Adipocyte (in vitro differentiated cells): ENCODE measurements at places on chromosomes 16 and 17.

DNA sequence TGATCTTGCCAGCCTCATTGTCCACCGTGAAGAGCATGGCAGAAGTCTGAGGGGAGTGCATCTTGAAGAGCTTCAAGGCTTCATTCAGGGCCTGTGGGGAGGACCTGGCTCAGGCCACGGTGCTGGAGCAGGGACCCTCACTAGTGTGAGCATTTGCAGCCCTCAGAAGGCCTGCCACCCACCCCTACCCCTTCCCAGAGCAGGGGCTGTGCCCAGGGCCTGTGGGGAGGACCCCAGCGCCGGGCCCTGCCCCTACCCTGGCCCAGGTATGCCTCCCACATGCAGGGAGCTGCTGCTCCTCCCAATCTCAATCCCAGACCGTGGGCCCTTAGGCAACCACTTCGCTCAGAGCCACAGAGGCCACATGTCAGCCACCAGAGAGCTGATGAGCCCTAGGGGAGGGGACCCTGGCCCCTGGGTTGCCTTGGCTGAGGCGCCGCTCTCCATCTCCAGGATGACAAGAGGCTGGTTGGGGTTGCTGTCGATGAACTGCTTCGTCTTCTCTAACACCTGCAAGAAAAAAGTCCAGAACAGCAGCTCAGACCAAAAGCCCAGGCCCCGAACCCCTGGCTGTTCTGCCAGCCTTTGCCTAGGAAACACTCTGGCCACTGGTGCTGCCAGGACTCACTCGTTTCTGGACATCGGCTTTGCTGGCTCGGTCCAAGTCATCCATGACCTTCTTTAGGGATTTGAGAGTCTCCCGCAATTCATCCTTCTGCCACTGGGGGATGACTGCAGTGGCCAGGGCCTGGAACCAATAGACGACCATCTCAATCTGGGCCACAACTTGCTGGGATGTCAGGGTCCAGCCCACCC lies 1.8 kb upstream of the EXOSC6 start:
- DNase-seq: peak; percentile 68

DNA sequence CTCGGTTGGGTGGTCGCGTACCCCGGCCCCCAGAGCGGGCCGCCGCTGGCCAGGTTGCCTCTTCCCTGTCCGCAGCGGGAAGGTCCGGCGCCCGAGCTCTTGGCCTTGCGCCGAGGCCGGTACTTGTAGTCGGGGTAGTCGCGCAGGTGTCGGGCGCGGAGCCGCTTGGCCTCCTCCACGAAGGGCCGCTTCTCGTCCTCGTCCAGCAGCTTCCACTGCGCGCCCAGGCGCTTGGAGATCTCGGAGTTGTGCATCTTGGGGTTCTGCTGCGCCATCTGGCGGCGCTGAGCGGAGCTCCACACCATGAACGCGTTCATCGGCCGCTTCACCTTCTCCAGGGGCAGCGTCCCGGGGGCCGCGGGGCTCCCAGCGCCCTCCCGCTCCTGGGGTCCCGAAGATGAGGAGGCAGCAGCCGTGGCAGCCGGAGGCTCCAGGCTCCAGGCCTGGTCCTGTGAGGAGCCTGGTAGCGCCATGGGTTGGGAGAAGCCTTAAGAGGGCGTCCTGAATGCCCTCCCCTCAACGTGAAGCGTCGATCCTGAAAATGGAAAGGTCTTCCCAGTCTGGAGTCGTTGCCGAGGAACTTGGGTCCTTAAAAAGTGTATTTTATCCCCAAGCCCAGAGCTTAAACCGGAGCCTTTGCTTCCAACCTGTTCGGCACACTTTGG lies 558 bp downstream of the SOX15 start:
- peak; percentile 93 for DNase-seq

GRCh38 chr16:28285649-28286048 lies 6.7 kb upstream of the SBK1 start:
- DNase-seq: no peak

DNA sequence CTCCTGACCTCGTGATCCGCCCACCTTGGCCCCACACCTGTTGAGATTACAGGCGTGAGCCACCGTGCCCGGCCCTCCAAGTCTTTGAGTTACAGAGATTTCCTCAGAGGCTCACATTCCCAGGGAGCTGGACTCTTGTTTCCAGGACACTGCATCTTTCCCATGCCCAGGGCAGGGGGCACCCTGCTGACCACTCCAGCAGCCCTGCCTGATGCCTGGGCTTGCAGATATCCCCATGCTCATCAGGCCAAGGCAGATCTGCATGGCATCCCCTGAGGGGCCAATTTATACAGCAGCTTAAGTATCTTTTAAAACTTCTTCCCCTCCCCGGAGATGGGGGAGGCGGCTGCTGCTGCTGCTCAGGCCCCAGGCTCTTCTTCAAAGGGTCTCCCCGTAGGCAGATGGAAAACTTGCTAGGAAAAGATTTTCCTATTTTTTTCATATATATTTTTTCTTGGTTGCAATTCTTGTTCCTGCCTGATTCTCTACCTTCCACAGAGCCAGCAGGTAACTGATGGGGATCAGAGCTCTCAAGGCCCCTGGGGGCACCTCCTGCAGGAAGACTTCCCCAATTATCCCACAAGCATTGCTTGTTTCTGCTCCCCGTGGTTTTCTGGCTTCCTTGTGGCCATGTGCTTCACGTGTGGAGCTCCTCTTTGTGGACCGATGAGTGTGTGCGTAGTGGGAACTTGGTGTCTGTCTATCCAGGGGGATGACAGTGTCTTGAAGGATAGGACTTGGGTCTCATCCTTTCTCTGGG lies 102.2 kb upstream of the SDK2 start:
- DNase-seq: no peak

DNA sequence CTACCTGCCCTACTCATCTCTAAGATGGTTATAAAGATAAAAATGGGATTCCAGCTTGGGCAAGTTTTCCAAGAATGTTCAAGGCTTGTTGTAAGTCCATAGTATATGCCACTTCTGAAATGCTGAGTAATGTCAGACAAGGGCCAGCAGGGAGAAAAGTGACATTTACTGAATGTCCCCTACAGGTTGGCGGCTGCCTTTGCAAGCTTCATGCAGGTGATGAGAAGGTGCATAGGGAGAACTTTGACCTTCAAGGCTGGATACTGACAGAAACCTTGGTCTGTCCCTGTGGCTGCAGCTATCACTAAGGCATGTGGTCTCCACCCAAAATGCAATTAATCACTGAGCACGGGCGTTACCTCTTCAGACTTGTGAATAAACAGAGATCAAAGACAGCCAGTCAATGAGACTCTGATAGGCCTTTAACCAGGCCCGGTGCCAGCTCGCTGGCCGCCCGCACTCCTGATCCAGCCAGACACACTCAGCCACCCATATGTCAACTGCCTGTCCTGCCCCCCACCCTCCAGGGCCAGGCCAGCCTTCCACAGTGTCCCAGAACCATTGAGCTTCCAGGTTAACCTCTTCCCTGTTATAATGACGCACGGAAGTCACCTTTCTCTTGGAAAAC lies 26.8 kb upstream of the AXIN2 start:
- DNase-seq: no peak

DNA sequence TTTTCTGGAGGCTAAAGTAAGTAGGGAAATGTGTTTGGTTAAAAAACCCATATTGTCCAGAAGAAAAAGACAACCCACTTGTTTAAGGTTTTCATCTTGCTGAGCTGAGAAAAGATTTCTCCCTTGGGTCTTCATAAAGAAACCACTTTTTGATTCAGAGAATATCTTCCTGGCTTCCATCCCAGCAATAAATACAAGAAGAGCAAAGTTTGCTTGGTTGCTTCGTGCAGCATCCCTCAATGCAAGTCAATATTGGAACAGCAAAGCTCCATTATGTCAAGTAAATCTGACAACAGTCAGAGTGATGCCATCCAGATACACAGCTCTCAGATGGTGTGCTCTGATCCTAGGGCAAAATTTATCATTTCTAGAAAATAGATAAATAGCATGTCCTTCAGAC lies 118.9 kb upstream of the PIRT start:
- DNase-seq: no peak

DNA sequence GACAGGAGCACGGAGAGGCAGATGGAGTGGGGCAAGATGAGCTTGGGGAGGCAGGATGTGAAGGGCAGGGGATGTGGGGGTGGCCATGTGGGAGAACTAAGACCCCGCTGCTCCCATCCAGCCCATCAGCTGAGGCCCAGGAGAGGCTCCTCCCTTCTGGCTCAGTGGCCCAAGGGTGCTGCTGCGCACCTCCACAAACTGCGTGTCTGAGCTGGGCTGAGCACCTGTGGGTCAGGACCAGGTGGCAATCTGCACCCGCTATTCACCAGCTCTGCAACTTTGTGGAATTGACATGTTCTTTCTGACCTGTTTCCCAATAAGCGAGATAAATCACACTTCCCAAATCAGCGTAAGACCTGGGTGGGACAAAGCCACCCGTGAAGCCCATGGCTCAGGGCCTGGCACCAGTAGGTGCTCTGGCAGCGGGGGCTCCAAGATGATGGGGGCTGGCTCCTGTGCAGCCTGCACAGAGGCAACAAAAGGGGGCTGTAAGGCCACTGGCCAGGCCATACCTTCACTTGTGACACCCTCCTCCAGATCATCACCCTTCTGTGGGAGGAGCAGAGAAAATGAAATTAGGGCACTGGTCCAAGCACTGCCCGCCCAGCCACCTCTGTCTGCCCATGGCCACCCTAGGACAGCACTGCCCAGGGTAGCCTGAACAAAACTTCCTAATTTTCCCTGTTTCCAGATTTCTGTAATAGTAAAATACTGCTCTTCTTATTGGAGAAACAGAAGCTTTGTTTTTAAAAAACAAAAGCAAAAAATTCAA lies 11.7 kb upstream of the SREBF1 start:
- no peak for DNase-seq

DNA sequence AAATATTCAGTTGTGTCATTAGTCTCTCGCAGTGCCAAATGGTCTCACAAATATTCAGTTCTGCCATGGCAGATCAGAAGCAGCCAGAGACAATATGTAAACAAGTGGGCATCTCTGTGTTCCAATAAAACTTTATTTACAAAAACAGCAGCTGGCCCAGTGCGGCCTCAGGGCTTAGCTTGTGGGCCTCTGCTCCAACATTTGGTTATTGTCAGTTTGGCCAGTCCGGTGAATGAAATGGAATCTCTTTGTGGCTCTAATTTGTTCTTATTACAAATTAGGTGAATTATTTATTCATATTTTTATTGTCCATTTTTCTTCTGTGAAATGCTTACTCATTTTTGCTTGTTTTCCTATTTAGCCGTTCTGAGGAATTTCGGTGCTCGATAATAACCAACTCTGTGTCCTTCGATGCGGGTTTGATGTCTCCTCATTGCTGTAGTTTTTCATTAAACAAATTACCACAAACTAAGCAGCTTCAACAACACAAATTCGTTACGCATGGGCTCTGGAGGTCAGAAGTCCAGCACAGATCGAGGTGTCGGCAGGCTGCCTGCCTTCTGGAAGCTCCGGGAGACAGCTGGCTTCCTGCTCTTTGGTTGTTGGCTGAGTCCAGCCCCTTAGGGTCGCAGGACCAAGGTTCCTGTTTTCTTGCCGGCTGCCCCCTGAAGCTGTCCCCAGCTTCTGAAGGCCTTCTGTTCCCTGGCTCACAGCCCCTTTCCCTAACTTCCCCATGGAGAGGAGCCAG lies 4.1 kb upstream of the SLC38A10 start:
- no peak for DNase-seq

- no peak for DNase-seq
Observed at GRCh38 chr17:45376171-45377005, 56.3 kb downstream of the ARHGAP27 start.

DNA sequence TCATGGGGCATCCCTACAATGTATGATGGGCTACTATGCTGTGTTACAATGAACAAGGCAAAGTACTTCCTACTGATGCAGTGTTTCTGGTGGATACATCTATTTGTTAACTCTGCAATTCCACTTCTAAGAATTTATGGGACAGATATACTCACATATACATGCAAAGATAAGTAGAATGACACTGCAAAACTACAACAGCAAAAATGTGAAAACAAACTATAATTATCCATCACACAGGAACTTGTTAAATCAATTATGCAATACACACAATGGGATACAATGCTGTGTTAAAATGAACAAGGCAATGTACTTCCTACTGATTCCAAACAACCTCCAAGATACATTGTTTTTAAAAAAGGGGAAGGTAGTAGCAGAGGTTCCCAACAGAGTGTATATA lies 3.2 kb downstream of the DDX52 start:
- no peak for DNase-seq

- DNase-seq: no peak
Observed at GRCh38 chr17:1807890-1808289, 21.8 kb downstream of the SMYD4 start.

- DNase-seq: no peak
Observed at GRCh38 chr16:80846680-80847079, 42.3 kb upstream of the CDYL2 start.

GRCh38 chr17:55186937-55187770 lies 77.6 kb upstream of the HLF start:
- no peak for DNase-seq

DNA sequence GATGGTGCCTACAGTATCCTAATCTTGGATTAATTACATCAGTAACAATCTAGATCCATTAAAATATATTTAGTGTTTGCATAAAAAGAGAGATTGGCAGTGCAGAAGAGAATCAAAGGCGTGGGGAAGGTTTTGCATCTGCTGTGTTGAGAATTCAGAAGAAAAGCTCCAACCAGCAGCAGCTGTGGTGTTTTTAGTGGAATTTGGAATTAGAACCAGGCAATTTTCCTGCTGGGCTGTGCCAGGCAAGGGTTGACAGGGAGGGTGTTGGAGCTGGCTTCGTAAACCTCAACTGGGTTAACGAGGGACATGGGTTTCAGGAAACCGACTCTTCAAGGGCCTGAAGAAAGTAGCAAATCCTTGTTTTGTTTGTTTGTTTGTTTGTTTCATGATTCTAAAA lies 107.8 kb upstream of the WSCD1 start:
- no peak for DNase-seq

DNA sequence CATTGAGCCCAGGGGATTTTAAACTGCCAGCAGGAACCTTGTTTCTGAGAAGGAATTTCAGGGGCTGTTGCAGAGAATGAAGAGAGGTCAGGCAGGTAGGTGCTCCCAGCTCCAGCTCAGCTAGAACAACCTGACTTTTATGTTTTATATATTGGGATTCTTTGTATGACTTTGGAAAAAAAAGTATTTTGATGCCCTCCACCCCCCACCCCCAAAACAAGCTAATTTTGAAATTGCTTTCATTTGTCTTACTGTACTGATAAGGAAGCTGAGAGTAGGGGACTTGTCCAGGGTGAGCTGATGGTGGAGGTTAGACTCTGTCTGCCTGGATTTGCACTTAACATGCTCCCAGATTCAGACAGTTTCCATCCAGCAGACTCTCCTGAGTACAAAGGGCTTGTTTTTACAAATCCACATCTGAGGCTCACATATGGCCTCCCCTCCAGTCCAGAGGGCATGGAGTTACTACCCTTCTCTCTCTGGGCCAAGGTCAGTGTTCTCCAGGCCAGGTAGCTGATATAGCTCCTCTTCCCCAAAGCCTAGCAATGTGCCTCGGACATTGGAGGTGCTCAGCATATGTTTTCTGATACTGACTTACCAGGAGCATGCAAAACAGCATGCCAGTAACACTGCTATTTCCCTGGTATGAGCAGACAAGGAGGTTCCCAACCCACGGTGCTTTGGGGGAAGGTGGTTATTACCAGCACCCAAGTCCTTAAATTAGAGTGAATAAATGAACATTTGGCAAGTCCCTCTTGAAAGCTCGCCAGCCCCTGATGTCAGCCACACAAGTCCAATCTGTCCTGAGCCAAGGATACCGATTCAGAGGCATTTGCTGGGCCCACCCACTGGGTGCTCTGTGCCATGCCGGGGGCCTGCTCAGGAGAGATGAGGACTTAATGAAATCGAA lies 11.3 kb downstream of the STX1B start:
- peak; percentile 18 for DNase-seq
